ENCODE measurements at places on chromosomes 6 and 20.
A peak's percentile ranks its signal among the peaks of the same experiment; 100 is the strongest.

DNA sequence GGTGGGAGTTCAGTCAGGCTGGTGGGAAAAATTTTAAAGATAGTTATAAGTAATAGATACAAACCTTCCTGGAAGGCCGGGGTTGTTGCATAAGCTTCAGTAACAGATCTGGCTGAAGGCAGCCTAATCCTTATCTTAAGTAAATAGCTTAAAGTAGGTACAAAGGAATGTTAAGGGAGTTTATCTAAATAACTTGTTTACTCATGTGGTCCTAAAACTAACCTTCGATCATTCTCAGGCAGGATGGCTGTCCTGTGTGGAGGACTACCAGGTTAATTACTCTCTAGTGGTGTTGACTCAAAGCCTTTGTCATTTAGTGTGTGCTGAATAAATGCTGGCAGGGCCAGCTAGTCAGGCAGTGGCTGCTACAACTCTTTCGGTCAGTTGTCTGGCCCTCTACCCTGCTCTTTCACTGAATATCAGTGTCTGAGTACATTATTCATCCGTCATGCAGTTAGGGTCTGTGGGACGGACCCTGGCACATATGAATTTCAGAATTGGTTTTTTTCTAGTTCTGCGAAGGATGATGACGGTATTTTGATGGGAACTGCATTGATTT lies 131.6 kb upstream of the TAB2 start:
- no peak for DNase-seq

DNA sequence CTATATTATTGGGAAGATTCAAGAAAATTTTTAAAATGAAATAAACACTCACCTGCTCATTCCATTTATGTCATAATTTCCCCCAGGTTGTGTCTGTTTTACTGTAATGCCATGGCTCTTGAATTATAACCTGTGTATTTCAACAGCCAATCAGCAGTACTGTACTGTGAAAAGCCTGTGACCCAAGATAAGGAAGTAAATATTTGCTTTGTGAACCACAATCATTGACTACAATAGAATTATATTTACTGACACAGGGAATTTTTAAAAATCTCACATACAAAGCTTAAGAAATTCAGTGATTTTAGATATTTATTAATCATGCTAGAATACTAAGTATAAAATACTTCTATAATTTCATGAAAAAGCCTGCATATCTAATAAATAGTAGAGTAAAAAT lies 6.0 kb downstream of the RGS17 start:
- no peak for DNase-seq

DNA sequence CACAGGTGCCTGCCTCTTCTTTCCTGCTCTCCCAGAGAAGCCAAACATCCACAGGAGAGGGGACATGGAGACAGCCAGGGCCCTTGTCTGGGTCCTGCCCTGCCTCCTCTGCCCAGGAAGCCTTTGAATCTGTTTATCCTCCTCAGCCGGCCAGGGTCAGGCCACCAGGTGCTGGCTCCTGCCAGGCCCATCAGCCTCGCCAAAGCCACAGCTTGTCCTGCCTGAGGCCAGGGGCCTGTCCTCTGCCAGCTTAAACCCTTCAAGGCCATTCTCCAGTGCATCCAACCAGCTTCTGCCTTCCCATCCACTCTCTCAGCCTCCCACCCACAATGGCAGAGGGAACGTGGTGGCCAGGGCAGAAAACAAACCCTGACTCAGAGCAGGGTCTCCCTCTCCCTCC lies 254.6 kb downstream of the ANKRD60 start:
- DNase-seq, result no peak

GRCh38 chr6:148379966-148380713 lies 37.5 kb downstream of the SASH1 start:
- DNase-seq, result no peak

DNA sequence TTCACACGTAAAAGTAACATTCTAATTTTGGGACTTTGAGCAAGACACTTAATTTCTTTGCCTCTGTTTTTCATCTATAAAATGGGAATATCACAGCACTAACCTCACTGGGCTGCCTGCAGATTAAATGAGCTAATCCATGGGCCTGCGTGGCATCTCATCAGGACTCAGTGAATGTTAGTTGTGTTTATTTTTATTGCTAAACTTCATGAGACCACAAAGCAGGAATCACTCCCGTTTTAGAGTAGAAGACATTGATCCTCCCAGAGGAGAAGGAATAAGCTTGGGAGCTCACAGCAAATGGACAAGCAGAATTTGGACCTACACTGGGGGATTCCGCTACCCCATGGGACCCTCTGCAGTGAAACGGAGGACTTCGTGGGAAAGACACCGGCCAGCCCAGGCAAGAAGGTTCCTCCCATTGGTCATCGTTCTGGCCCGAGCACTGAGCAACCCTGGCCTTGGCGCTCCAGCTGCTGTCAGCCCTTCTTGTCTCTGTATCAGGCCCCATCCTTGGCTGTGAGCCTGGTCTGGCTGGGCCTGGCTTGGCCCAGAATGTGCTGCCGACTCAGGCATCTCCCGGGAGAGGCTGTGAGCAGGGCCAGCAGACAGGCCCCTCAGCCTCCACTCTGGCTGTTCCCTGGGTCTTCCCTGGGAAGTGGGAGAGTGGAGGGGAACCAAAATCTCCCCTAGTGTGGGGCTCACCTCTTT lies 79.8 kb downstream of the NFATC2 start:
- peak; percentile 63 for DNase-seq

- DNase-seq, result no peak
These were observed 36.5 kb upstream of the GFRAL start for GRCh38 chr6:55290736-55291135.

GRCh38 chr6:146819596-146820320 lies 221.0 kb downstream of the ADGB start:
- no peak for DNase-seq

GRCh38 chr20:38283236-38283635 lies 20.7 kb upstream of the BPI start:
- no peak for DNase-seq

DNA sequence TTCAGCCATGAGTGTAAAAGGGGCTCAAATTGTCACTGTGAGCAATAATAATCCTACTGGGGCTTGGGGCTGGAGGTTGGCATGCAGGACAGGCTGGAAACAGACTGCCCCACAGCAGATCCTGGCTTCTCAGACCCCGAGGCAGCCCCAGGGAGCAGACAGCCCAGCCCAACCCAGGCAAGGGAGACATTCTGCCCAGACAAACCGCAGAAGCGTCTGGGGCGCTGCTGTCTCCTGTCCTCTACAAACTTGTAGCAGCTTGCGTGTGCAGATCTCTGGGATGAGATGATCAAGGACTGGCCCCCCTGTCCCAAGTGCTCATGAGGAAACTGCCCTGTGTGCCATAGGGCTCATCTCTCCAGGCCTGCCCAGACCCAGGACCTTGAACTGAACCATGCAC lies 84.6 kb downstream of the MAFB start:
- DNase-seq, result no peak

DNA sequence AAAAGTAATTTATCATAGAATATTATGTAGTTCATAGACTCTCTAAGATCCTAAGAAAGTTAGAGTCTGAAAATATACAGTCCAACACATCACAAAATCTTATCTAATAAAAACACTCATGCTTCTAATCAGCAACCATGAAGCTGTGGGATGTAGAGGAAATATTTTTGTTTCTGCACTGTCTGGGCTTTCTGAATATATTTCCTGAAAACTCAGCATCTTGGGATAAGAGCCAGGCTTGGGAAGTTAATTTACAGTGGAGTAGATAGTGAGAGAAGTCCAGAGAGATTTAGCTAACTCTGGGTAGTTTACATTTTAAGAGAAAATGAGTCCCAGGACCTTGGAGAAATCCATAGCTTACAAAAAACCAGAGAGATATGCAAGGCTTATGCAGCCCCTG lies 150.4 kb upstream of the BMP5 start:
- no peak for DNase-seq

- DNase-seq, result no peak
These were observed 30.3 kb downstream of the PPP1R16B start for GRCh38 chr20:38835792-38836191.

Data from C1 segment of cervical spinal cord (tissue), 14 donors.